ENCODE measurements at places on chromosomes 3 and 15.

GRCh38 chr3:47984075-47984728 is 32.0 kb downstream of the MAP4 start:
- peak; percentile 13 for DNase-seq

DNA sequence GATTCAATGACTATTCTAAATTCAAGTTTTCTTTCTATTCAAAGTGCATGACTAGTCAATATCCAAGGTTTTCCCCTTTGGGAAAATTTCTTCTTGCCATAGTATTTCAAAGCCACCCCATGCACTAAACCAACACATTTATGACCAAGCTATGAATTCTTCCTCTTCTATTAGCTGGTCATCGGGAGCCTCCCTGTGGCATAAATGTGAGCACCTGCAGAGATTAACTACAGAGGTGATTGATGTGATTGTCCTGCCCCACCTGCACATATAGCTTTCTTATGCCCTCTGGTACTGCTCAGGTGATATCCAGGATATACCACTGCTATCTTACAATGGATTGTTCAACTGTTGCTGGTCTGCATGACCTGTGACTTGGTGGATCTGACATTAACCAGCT is 694.9 kb downstream of the ZBBX start:
- DNase-seq = no peak

DNA sequence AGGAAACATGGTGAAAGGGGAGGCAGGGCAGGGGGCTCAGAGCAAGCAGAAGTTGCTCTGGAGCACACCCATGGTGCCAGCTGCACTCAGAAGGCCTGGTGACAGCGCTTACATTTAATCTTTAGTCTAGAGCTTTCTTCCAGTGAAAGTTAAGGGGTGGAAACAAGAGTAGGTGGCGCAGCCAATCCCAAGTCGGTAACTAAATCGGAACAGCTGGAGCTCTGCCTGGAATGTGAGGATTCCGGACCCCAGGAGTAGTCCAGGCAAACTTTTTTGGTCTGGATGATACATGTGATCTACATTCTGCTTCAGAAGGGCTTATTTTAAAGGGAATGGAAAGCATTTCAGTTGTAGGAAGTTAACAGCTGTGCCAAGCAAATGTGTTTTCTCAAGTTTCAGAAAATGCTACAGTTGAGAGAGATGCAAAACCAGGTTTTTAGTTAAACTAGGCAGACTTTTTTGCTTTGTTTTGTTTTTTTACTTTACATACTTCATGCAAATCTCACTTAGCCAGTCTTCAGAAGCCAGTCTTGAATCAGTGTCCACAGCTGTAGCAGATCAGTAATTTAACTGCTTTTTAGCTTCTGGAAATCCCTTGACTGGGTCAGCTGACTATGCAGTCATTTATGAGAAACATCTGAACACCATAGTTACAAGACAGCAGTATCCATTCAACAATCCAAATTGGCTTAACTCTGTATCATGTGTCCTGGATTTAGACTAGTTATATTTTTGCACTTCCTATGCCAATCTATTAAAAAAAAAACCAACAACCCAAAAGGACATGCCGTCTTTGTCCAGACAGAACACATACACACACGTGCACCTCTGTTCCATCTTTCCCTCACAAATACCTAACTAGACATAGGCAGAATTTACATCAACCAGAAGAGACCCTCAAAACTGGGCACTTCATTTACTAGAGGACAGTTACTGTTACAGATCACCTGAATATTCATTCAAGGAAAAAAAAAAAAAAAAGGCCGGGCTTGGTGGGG is 33.2 kb downstream of the ZNF106 start:
- DNase-seq = peak; percentile 40

GRCh38 chr15:50277370-50277769 is 11.8 kb upstream of the HDC start:
- DNase-seq = no peak

- DNase-seq = peak; percentile 62
Observed at GRCh38 chr3:99645277-99646106, 7.1 kb downstream of the COL8A1 start.

GRCh38 chr3:116084999-116085791 is 360.1 kb downstream of the LSAMP start:
- no peak for DNase-seq

DNA sequence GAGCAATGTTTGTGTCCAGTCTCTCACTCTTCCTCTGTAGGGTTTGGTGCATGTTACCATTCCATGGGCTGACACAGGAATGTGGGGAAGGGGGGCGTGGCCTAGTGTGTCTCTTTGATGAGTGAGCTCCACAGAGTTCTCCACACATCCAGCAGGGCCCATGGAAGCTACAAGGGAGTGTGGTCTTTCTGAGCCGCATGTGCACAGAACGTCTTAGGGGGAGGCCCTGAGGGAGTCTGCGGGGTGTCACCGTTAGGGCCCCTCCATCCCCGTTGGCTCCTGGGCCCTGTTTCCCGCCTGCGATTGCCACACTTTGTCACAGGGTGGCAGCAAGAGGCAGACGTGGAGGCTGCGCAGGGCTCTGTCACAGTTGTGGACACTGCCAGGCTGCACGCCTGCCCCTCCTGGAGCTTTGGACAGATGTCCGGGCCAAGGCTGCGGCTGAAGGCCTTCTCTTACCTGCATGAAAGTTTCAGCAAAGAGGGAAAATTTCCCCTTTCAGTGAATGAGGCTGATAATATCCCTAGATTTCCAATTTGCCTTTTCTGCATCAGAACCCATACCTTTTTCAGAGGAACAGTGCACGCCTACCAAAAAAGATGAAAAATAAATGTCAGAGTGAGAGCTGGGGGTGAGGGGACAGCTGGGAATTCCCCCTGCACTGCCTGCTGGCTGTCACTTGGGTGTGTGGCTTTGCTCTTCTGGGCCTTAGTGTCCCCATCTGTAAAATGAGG is 24.3 kb downstream of the CACNA2D3 start:
- peak; percentile 13 for DNase-seq

DNA sequence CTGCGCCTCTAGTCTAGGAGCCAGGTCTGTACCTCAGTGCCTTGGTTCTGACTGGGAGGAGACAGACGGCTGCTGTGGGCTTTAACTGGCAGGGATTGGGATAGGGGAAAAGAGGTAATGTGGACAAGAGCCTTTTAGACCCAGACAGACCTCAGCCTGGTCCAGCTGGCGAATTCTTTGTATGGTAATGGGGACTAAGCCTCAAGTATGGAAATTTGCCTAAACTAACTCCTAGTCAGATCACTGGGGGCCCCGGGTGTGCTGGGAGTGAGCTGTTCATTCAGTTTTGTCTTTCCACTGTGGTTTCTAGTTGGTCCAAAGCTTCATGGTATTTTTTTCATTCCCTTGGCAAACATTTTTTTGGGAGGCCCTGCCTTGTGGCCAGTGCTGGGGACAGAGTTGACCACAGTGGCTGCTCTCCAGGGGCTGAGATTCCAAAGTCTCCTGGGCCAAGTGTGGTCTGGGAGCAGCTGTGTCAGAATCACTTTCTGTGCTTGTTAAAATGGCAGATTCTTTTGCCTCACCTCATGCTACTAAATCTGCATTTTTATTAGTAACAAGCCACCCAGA is 261.4 kb upstream of the C2CD4B start:
- DNase-seq = no peak

GRCh38 chr3:152151216-152151876 is 117.4 kb upstream of the MBNL1 start:
- DNase-seq = no peak

- no peak for DNase-seq
Observed at GRCh38 chr15:66228807-66229735, 24.5 kb downstream of the MEGF11 start.

DNA sequence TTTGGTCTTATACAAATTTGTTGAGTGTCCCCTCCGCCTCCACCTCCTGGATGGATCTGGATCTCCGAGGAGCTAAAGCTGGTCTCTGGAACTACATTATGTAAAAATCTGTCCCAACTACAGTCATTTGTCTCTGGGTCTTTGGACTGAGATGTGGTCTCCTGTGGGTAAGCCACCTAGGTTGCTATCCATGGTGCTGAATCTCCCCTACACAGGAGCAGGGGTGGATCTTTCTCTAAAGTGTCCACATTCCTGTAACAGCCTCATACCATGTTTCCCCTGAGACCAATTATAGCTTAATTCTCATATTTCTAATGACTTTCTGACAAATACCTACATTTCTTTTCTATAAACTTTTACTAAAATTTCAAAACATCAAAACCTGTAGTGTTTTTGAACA is 625.8 kb downstream of the TAFA4 start:
- peak; percentile 20 for DNase-seq

- DNase-seq = no peak
Observed at GRCh38 chr3:177377166-177377565, 179.9 kb upstream of the TBL1XR1 start.

GRCh38 chr3:98784666-98785600 is 21.8 kb downstream of the ST3GAL6 start:
- DNase-seq = peak; percentile 69

- peak; percentile 23 for DNase-seq
Observed at GRCh38 chr3:176579711-176580185, 617.5 kb downstream of the TBL1XR1 start.

- no peak for DNase-seq
Observed at GRCh38 chr3:186869253-186870100, 27.0 kb downstream of the ADIPOQ start.

DNA sequence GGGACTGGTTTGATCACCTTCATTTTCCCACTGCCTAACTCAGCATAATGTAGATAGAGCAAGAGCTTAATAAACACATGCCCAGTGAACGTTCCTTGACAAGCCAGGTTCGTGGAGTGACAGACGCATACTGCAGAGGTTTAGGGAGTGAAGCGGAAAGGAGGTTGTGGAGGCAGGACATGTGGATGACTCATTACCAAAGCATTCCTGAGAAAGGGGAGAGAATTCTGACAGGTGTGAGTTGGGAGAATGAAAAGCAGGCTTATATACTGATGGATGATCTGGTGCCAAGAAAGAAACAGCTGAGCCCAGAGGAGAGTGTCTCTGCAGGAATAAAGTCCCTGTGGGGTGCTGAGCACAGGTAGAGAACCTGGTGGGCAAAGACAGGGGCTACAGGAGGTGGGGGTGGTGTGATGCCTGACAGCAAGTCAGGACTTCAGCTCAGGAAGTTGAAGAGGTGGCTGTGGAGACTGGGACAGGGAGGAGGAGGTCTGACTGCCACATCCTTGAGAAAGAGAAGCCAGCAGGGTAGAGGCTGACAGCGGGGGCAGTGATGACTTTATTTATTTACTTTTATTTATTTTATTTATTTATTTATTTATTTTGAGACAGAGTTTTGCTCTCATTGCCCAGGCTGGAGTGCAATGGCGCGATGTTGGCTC is 2.4 kb upstream of the RPL29 start:
- peak; percentile 76 for DNase-seq

DNA sequence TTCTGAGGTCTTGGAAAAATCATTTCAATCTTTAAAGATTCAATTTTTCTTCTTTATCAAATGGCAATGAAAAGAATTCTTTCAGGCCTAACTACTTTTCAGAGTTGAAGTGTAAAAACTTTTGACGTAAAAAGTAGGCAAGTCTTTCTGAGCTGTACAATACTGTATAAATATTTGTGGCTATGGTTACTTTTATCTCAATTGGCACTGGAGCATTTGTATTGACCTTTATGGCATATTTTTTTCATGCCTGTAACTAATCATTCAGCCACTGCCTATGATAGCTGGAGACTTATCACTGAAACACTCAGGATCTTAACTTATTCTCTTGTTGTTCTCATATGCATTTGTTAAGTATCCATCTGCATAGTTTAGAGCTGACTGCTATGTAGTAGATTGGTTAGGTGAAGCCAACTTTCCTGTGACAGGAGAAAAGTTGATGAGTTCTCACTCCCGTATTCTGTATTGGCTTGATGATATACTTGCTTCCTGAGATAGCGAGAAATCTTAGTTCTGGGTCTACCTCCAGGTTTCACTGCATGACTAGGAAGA is 290.4 kb upstream of the TBL1XR1 start:
- no peak for DNase-seq

DNA sequence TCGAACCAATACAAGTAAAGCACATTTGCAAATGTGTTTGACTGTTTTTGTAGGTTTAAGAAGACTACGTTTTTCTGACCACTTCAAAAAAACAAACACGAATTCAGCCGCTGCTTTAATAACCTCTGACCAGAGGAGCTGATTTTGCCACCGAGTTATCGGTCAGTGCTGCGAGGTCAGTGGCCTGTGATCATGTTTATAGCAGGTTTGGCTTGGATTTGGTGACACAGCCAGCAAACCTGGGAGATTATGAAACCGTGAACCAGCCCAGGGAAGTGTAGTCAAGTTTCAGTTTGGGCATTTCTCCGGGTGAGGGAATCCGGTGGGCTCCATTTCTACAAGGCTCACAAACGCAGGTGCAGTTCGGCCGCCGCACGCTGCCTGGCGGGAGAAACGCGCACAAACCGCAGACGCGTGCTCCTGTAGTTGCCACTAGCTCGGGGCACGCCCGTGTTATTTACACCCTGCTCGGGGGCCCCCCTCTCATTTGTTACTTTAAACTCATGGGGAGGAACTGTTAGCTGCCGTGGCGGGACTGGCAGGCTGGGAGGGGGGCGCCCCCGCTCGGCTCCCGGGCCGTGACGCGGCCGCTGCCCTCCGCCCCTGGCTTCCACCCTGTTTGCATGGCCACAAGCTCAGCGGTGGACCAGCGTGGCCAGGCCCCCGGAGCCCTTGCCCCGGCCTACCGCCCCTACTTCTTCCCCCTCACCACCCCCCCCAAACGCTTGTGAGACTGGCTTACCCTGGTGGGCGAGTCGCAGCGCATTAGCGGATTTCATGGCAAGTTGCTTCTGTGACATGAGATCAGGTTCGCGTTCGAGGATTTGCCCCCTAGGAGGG is 13.6 kb upstream of the ONECUT1 start:
- DNase-seq = no peak

- no peak for DNase-seq
Observed at GRCh38 chr15:39573844-39574243, 7.0 kb upstream of the THBS1 start.

- DNase-seq = peak; percentile 39
Observed at GRCh38 chr15:23642413-23643044, 5.1 kb downstream of the MAGEL2 start.

DNA sequence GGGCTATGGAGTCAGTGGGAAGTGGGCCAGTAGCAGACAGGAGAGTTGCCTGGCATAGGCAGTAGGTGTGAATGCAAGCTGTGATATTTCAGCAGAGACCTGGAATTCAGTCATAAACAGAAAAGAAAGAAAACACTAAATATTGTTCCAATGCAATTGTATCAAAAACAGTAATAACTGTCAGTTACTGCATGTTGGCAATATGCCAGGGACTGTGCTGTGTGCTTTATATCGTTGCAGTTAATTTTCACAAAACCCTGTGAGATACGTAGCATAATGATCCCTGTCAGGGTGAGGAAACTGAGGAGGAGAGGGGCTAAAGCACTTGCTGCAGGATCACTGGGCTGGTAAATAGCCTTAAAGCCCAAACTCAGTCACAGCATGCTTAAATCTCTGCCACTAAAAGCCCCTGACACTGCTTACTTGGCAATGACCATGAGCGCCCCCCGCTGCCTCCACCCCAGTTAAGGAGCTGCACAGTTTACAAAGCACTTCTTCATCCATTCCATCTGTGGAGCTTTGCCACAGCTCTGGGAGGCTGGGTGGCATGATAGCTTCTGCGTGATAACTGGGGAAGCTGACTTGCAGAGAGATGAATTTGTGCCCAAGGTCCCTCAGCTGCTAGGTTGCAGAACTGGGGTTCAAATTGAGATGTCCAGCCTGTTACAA is 3.9 kb downstream of the SLC6A1 start:
- DNase-seq = no peak

All from kidney glomerular epithelial cell (primary cell).